ENCODE measurements at places on chromosomes 7 and 10.

DNA sequence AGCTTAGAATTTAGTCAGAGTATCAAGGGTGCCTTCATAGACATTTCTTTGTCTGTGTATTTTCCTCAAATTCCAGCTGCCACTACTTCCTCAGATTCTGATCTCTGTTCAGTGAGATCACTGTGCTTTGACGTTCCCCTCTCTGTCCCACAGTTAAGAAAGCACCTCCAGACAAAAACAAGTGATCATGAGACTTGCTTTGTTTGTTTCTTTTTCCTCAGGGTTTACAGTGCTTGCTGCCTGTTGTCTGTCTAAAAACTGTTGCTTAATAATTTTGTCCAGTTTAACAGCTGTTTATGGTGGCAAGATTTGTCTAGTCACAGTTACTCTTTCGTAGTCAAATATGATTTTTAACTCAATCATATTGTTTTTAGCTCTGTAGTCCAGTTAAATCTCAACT is 29.1 kb downstream of the TRUB1 start:
- DNase-seq, result no peak

- DNase-seq, result no peak
Observed at GRCh38 chr7:128128401-128128800, 97.2 kb upstream of the LRRC4 start.

DNA sequence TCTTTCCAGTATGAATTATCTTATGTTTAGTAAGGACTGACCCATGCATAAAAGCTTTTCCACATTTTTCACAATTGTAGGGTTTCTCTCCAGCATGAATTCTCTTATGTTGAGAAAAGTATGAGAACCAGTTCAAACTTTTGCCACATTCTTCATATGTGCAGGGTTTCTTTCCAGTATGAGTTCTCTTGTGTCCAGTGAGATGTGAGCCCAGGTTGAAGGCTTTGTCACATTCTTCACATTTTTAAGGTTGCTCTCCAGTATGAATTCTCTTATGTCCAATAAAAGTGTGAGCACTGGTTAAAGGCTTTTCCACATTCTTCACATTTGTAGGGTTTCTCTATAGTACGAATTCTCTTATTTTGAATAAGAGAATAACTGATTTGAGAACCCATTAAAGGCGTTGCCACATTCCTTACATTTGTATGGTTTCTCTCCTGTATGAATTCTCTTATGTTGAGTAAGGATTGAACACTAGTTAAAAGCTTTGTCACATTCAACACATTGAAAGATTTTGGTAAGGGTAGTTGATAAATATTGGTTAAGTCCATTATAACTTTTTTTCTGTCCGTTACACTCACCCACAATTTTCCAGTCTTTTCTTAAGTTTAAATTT is 911.0 kb upstream of the ZNF722 start:
- no peak for DNase-seq

- peak; percentile 28 for DNase-seq
Observed at GRCh38 chr10:83983578-83984255, 155.6 kb upstream of the GHITM start.

DNA sequence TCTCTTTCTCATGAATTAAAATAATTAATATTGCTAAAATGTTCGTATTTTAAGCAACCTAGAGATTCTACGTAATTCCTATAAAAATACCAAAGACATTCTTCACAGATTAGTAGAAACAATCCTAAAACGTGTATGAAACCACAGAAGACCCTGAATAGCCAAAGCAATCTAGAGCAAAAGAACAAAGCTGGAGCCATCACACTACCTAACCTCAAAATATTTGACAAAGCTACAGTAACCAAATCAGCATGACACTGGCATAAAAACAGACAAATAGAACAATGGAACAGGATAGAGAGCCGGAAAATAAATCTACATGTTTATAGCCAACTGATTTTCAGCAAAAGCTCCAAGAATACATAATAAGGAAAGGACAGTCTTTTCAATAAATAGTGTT is 105.5 kb upstream of the PTN start:
- DNase-seq, result no peak

- peak; percentile 47 for DNase-seq
Observed at GRCh38 chr10:60964257-60965235, 20.6 kb upstream of the RHOBTB1 start.

DNA sequence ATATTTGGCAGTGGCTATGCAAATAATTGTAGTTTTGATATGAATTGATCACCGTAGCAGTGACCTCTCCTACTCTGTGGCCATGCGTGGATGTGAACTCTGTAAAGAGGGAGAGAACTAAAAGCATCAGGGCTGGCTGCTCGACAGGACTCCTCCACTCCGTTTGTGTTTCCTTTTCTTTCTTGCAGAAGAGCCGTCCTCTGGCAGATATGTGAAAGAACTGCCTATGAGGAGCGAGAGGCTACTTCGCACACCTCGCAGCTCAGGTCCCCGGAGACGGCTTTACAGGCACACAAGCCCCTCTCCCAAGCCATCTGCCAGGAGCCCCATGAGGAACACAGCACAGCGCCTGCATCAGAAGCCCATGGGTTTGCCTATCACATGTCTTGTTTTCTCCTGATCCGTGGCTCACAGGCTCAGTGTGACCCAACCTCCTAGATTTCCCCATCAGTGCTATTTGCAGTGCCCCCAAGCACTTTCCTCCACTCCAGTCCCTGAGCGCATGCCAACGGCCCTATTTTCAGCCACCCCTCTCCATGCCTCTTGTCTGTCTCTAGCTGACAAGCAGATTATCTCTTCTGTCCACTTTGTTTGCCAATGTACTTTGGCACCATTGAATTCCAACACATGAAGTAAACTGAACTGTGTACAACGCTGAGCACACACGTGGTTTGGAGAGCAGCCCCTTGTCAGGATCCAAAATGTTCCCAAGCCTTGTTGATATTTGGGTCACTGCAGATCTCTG is 164.3 kb upstream of the AKR1E2 start:
- DNase-seq, result no peak

DNA sequence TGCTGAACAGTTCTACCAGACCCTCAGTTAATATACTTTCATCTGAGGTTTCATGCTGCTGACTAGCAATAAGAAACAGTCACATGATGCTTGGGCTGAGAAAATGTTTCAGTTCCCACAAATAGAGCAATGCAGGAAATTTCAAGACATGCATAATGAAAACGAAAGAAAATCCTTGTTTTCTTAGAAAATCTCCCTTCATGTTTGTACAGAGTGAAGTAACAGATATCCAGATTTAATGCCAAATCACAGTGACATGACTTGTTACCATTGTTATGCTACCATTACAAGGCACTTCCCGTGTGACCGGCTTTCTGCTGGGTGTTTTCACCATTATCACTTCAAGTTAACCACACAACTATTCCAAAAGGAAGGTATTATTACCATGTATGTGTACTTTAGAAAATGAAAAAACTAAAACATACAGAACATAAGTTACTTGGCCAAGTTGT is 121.7 kb downstream of the DOCK4 start:
- no peak for DNase-seq

- DNase-seq, result no peak
Observed at GRCh38 chr7:1098243-1099153, 10.6 kb downstream of the GPER1 start.
